ENCODE measurements at places on chromosomes 4 and X.

- no peak for DNase-seq
- peak overlapping the region; percentile 90 for H3K27ac ChIP-seq
- peaks cover 14% of the 10 kb centered on the region for H3K4me1 ChIP-seq
- H3K36me3 ChIP-seq, result no peaks in the 10 kb centered on the region
- H3K4me3 ChIP-seq, result peak overlapping the region; percentile 84
- no peaks in the 10 kb centered on the region for H3K27me3 ChIP-seq
These were observed 712 bp downstream of the STX18 start for GRCh38 chr4:4541040-4541631.

GRCh38 chr4:6200922-6201362 is 593 bp upstream of the JAKMIP1 start:
- DNase-seq, result no peak
- H3K4me3 ChIP-seq, result peak overlapping the region; percentile 75
- no peaks in the 10 kb centered on the region for H3K36me3 ChIP-seq
- peaks cover 4% of the 10 kb centered on the region for H3K4me1 ChIP-seq
- H3K27ac ChIP-seq, result no peak overlapping the region
- H3K27me3 ChIP-seq, result peaks cover 7% of the 10 kb centered on the region

GRCh38 chrX:67545036-67545821 is 1.4 kb downstream of the AR start:
- peaks cover 41% of the 10 kb centered on the region for H3K27me3 ChIP-seq
- no peaks in the 10 kb centered on the region for H3K4me1 ChIP-seq
- H3K36me3 ChIP-seq, result no peaks in the 10 kb centered on the region
- peak overlapping the region; percentile 72 for H3K4me3 ChIP-seq
- DNase-seq, result no peak
- H3K27ac ChIP-seq, result peak overlapping the region; percentile 80

DNA sequence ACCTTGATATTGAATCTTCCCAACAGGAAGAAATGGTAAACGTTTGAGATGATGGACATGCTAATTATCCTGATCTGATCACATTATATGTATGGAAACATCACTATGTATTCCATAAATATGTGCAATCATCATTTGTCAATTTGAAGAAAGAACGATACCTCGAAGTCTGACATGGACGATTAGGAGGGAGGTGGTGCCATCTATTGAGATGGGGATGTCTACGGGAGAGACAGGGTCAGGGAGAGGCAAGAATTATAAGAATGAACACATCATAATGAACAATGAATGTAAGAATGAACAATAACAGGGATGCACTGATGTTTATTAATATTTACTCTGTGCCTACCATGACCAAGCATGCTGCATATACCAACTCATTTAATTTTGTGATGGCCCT is 93.7 kb upstream of the SOD3 start:
- H3K4me3 ChIP-seq, result no peak overlapping the region

DNA sequence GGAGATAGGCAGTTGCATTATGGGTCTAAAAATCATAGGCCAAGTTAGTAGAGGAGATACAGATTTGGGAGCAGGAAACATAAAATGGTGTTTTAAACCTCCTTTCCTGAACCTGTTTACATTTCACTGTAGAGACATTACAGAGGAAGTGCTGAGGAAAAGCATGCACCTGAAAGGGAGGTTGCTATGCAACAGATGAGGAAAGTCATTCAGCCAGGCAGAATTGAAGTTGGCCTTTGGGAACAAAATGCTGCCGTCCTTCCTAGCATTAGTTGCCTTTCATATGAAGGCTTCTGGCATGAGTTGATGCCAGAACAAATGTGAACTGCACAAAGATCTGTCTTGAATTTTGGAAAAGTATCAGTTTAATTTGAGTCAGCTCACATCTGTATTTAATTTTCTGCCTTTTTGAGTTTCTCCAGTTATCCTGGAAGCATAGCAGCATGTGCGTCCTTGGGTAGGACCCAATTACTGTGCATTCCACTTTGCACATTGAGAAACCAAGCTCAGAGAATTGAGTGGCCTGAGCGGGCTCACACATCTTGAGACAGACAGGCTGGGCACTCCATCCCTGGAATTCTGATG is 38.2 kb downstream of the MAGED1 start:
- H3K4me1 ChIP-seq, result no peaks in the 10 kb centered on the region
- H3K36me3 ChIP-seq, result no peaks in the 10 kb centered on the region
- DNase-seq, result no peak
- no peak overlapping the region for H3K4me3 ChIP-seq
- peaks cover 18% of the 10 kb centered on the region for H3K27me3 ChIP-seq

- H3K27ac ChIP-seq, result no peak overlapping the region
- no peaks in the 10 kb centered on the region for H3K36me3 ChIP-seq
- no peaks in the 10 kb centered on the region for H3K27me3 ChIP-seq
These were observed 5.0 kb upstream of the SDAD1 start for GRCh38 chr4:75995727-75996126.

DNA sequence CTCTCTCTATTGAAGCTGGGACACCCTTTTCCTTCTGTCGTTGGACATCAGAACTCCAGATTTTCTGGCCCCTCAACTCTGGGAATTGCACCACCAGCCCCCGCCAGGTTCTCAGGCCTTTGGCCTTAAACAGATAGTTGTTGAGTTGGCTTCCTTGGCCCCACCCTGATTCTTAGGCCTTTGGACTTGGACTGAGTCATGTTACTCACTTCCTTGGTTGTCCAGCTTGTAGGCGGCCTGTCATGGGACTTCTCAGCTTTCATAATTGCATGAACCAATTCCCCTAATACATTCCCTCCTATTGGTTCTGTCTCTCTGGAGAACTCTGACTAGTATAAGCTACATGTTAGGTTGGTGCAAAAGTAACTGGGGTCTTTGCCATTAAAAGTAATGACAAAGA is 195.7 kb downstream of the GPAT3 start:
- no peak overlapping the region for H3K27ac ChIP-seq
- H3K4me1 ChIP-seq, result no peaks in the 10 kb centered on the region
- H3K4me3 ChIP-seq, result no peak overlapping the region
- no peaks in the 10 kb centered on the region for H3K27me3 ChIP-seq
- no peaks in the 10 kb centered on the region for H3K36me3 ChIP-seq

DNA sequence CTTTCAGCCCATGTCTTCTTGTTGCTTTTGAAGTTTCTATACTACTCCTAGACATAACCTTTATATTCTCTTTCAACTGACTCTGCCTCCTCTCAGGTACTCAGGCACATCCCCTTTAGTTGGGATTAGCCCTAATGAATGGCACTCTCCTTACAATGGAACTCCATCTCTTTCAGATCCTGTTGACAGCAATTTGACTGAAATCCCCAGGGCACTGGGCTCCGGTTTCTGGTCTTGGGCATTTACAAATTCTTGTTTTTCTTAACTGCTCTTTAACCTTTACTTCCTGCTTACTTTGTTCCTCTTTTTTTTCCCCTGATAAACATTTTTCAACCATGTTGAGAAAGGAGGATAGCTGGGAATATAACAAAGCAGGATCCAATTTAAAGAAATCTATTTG is 68.9 kb downstream of the ENOX2 start:
- no peak overlapping the region for H3K4me3 ChIP-seq
- H3K36me3 ChIP-seq, result no peaks in the 10 kb centered on the region
- H3K27me3 ChIP-seq, result peaks cover 19% of the 10 kb centered on the region
- DNase-seq, result no peak

DNA sequence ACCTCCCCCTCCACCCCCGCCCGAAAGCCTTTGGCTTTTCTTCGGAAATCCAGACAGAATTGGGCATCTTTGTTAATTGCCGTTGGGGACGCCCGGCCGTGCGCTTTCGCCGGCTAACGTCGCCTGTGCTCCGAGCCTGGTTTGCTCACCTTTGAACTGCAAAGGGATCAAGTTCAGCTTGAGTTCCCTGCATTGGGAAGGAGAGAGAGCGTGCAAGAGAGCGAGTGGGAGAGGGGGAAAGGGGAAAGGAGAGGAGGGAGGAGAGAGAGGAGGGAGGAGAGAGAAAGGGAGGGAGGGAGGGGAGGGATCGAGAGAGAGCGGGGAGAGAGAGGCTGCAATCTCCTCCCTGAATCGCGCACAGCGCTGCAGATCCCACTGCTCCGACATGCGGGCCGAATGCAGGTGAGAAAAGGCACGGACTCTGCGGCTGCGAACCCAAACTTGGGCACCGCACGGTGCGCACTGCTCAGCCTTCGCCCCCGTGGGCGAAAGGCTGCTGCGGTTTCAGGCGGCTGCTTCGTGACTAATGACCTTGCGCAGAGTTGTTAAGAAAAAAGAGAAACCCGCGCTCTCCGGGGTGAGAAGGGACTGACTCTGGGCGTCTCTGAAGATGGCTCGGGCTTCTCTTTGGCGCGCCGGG is at the start of gene PCDH7:
Gene PCDH7 (plus strand): TSS at position 349 of the 640 bp plus-strand sequence. CDS start 1,054 bp downstream, outside the sequence.
- peak within 1 kb of the TSS; percentile 65 for H3K27ac ChIP-seq
- H3K4me1 ChIP-seq, result no peaks in the 10 kb centered on the region
- no peaks in the 10 kb centered on the region for H3K36me3 ChIP-seq
- H3K4me3 ChIP-seq, result peak within 1 kb of the TSS; percentile 61

- no peak for DNase-seq
- H3K27ac ChIP-seq, result no peak overlapping the region
- H3K4me3 ChIP-seq, result no peak overlapping the region
- H3K27me3 ChIP-seq, result no peaks in the 10 kb centered on the region
These were observed 48.5 kb upstream of the ARMCX2 start for GRCh38 chrX:101708163-101708562.

DNA sequence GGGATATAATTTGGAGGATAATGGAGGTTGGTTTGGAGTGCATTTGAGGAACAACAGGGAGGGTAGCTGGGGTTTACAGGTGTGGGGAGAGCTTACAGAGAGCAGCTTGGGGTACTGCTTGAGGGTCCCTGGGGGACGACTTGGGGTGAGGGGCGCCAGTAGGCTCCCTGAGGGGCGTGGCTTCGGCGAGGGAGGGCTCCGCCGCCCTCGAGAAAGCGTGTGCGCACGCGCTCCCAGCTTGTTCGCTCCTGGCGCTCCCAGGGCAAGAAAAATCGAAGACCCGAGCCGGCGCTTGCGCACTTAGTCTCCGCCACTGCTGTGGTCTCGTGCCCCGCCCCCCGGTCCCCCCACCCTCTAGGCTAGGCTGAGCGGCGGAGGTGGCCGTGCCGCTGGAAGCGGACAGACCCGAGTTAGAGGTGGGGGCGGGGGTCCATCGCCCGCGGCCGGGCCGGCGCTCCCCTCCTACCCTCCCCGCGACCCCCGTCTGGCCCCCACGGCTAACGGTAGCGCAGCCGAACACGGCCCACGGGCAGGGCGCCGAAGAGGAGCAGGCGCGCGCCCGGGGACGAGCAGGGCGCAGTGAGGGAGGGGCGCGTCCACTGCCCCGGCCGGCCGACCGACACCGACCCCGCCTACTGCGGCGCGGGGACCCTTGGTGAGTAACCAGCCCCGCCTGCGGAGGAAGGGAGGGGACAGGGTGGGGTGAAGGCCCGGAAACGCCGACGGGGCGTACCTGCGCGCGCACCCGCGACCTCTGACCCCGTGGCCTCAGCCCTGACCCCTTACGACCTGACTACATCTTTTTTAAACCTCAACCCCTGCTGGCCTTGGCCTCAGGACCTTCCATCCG is 5.4 kb upstream of the CCDC120 start:
- H3K27ac ChIP-seq, result peak overlapping the region; percentile 93
- DNase-seq, result no peak
- peak overlapping the region; percentile 65 for H3K4me3 ChIP-seq

DNA sequence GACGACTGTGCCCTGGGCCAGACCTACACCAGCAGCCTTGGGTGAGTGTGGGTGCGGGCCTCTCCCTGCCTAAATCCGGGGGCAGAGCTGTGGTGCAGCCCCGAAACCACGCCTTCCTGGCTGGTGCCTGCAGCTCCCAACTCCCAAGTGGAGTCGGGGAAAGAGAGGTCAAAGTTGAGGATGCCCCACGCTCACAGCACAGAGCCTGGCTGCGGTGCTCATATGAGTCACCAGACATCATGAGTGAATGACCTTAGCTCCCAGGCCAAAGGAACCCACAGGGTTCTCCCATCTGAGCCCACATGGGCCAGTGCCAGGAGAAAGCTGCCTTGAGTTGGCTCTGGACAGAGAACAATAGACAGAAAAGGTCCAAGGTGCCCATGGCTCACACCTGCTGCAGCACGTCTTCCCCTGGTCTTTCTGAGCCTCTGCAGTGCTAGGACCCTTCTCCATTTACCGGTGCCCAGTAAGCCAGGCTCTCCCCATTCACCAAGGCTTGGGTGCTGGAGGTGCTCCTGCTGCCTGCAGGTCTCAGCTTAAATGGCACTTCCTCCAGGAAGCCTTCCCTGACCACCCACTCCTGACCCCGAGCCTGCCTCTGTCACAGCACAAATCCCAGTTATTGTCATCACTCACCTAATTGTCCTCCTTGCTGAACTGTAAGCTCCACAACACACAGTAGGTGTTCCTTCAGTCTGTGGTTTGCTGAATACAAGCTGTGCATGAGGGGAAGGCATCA is 224.2 kb downstream of the AFAP1 start:
- DNase-seq, result no peak
- peaks cover 6% of the 10 kb centered on the region for H3K27me3 ChIP-seq
- H3K27ac ChIP-seq, result no peak overlapping the region
- no peaks in the 10 kb centered on the region for H3K36me3 ChIP-seq

- H3K4me3 ChIP-seq, result no peak overlapping the region
- no peak for DNase-seq
- H3K27me3 ChIP-seq, result no peaks in the 10 kb centered on the region
- H3K36me3 ChIP-seq, result no peaks in the 10 kb centered on the region
- no peak overlapping the region for H3K27ac ChIP-seq
These were observed 59.5 kb downstream of the LIMCH1 start for GRCh38 chr4:41597494-41597893.

DNA sequence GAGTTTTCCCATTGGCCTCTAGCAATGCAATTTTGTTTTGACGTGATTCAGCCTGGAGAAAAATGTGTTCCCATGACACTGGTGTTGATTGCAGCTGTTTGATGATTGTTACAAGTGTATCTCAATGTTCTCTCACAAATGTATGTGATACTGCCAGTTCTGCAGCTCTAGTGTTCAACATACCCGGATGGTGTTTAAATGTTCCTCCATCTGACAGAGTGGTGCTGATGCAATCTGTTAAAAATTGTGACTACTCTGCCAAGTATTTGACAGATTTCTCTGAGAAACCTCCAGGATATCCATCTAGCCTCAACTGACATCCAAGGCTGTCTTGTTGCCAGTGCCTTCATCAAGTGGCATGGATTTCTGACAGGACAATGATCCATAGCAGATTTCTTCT is 657.2 kb upstream of the DIAPH2 start:
- no peaks in the 10 kb centered on the region for H3K4me1 ChIP-seq
- no peaks in the 10 kb centered on the region for H3K36me3 ChIP-seq
- H3K4me3 ChIP-seq, result no peak overlapping the region
- DNase-seq, result no peak

DNA sequence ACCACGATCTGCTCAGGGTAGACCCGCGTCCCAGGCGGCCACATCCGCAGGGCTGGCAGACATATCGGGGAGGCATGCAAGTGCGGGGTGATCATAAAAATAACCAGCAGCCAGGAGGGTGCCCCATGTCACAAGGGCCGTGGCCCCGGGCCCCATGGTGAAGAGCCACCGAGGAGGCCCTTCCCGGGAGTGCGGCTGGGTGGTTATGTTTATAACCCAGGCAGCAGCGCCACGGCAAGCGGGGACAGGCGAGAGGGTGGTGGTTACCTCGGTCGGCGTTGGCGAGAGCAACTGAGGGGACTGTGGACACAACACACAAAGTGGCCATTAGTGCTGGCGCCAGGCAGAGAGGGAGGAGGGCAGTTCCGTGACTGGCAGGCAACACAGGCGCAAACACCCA is 92.7 kb upstream of the AFAP1 start:
- no peak overlapping the region for H3K27ac ChIP-seq
- no peak for DNase-seq
- H3K27me3 ChIP-seq, result no peaks in the 10 kb centered on the region

- no peaks in the 10 kb centered on the region for H3K36me3 ChIP-seq
- no peaks in the 10 kb centered on the region for H3K27me3 ChIP-seq
- H3K27ac ChIP-seq, result no peak overlapping the region
- DNase-seq, result no peak
These were observed 35.8 kb downstream of the GPR82 start for GRCh38 chrX:41759817-41760216.

GRCh38 chr4:80243274-80244018 is 23.0 kb upstream of the FGF5 start:
- no peak for DNase-seq
- H3K4me1 ChIP-seq, result no peaks in the 10 kb centered on the region
- no peak overlapping the region for H3K4me3 ChIP-seq
